Panc1 (cell line): ENCODE measurements at places on chromosomes 5 and 9.

- no peak for DNase-seq
These were observed 159.1 kb downstream of the ROR2 start for GRCh38 chr9:91790917-91791316.

DNA sequence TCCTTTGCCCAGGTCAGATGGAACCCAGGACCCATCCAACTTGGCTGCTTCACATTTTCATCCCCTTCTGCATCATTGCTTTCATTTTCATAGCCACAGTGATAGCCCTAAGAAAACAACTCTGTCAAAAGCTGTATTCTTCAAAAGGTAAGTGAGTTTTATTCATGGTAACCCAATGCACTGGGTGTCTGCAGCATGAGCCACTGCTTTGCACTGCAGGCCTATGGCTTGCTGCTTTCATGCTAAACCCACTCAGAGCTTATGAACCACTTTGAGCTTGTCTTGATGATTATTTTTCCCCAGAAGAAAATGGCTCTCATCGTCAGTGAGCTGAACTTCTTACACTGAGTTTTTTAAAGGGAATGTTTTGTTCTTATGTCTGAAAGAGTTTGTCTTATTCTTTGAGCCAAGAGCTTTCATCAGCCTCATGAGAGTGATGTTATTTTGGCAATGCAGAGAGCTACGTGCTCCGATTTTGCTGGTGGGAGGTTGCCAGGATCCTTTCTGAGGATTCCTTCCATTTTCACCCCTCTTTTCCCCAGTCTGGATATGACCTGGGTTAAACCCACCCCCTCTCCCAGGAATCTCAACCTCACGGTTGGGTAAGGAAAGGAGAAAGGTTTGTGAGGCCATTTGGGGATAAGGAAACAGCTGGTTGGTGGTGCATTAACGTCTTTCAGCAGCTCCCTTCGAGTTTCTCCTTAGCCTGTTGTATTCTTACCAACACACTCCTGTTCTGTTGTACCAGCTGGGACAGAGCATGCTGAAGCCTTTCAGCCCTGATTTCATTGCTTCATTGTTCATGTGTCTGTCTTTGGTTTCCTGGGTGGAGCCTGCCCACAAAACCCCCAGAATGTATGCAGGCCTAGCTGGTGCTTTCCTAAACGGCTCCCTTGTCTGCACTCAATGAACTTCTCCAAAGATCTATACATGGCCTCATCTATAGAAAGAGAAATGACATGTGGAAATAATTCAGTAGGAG is 47.6 kb downstream of the PDCD1LG2 start:
- DNase-seq, result no peak

DNA sequence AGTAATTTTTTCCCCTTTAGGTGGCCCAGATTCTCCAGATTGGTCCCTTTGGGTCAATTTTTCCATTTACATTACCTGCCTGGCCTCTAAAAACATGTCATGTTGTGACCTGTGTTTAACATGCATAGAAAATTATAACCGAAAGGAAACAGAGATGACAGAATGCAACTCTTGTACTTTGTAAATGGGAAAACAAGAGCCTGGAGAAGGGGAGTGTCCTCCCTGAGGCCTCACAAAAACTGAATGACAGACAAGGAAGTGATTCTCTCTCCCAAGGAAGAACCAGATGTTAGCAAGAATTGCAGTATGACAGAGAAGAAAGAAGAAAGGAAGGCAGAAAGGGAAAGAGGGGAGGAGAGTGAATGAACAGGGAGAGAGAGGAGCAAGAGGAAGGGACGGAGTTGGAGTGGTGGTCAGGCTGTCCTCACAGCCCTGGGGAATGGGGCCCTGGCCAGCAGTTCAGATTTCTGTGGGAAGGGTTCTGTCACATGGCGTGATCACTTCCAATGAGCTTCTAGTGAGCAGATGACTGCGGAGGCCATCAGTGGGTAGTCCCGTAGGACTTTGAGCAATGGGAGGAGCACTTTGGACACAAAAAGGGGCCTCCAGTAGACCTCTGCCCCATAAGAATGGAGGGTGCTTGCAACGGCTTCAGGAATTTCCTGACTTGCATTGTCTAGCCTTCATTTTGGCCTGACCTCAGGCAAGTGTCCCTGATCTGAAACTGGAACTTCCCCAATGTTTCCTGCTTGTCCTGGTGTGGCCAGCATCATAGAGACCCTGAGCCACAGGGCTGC is 31.6 kb downstream of the ABLIM3 start:
- no peak for DNase-seq

DNA sequence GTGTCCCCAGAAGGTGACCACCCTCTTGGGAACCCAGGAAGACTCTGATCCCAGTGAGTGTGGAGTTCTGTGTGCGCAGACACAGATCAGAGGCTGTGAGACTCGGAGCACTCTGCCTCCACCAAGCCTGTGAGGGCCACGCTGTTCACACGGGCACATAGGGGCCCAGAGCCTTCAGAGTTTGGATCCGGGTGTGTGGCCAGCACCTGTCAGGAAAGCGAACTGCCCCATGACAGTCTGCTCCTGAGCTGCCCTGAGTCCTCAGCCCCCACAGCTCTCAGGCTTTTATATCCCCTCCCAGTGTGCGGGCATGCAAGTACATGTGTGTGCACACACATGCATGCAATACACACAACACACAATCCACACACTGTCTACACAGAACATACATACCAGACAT is 161.8 kb upstream of the IRX2 start:
- DNase-seq, result no peak

DNA sequence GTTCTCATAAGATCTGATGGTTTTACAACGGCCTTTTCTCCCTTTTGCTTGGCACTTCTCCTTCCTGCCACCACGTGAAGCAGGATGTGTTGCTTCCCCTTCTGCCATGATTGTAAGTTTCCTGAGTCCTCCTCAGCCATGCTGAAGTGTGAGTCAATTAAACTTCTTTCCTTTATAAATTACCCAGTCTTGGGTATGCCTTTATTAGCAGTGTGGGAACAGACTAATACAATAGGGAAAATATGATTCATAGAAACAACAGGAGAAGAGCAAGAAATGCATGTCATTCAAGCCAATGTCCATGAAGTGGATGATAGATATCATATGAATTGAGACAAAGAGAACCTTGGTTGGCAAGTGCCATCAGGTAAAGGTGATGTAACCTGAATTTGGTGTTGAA is 128.3 kb upstream of the HAPLN1 start:
- DNase-seq, result no peak

DNA sequence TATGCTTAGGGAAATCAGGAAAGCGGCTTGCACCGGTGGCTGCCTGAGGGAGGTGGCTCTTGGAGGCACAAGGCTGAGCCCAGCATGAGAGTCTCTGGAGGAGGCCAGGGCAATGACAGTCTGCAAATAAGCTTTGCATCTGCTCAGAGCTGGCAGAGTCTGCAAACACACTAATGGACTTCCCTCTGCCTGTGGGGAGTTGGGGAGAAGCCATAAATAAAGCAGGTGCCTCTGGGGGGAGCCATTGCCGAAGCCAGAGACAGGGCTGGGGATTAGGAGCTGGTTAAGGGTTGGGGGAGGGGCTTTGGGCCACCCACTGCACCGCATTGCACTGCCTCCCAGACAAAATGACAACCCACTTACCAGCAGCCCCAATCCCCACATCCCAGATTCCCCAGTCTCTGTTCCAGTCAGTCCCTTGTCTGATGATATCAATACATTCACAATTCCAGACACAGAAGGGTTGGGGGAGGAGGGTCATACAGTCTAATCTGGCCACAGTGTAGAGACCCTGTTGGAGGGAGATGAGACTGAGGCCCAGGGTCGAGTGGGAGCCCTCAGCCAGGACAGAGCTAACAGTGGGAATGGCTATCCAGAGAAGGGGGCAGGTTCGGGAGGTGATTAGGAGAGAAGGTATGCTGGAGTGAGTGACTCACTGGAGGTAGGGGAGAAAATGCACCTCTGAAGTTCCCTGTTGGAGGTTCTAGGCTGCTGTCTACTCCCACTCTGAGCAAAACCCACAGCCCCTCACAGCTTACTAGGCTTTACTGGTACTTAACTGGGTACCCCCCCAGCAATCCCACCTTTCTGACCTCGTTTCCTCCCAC is 53.7 kb downstream of the PAX5 start:
- no peak for DNase-seq

- DNase-seq, result peak; percentile 48
These were observed 4.4 kb upstream of the MLANA start for GRCh38 chr9:5886114-5886939.

- DNase-seq, result peak; percentile 42
These were observed 175.1 kb downstream of the CCDC192 start for GRCh38 chr5:127878174-127878750.

DNA sequence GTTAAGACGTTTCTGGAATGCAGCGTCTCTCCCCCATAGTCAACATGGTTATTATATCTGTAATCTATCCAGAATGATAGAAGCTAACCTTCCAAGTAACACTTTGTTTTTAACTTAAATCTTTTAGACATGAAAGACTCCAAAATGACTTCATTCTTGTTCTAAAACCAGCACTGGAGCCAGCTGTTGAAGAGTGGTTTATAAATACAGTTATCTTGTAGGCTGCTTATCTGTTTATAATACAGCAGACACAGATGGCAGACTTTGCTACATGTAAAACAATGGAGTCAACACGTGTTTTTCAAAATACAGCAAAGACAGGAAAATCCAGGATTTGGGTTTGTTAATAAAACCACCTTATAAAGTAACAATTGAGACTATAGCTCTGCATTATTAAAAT is 48.8 kb upstream of the RETREG1 start:
- DNase-seq, result no peak
